ENCODE measurements at places on chromosomes 4 and X.
A peak's percentile ranks its signal among the peaks of the same experiment; 100 is the strongest.

GRCh38 chr4:74934016-74934831 is 1.3 kb downstream of the PARM1 start:
- peak; percentile 43 for DNase-seq

- DNase-seq: no peak
These were observed 23.8 kb upstream of the ARHGAP10 start for GRCh38 chr4:147707892-147708672.

DNA sequence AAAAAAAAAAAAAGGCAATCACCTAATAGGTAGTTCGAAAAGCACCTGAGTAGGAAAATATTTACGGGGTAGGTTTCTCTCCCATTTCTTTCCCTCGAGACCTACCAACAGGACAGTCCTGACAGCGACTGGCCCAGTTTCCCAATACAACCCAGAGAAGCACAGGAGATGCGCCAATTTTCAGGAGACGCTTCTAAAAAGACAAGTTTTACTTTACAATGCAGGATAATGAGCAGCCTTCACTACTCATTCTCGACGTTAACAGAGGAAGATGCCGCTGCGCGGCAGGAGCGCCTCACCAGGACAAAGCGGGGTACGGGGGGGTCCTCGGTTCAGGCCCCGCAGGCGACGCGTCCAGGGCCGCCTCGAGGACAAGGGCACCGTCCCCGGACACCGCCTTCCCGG is 708 bp downstream of the BCLAF3 start:
- DNase-seq: no peak

DNA sequence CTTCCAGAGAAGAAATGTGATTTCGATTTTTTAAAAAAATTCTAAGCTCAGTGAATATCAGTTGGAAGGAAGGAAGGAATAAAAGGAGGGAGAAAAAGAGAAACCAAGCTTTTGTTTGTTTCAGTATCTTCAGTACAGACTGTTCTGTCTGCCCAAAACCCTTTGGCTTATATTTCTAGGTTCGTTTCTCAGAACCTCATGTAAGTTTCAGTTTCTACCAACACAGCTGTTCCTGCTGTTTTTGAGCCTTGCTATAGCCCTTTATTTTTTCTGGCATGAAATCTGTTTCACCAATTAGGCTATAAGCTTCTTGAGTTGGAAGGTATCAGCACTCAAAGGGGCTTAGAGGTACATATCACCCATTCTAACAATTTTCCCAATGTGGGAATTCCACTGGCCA is 157.9 kb downstream of the GBA3 start:
- DNase-seq: no peak

- DNase-seq: no peak
These were observed 12.0 kb downstream of the COL4A6 start for GRCh38 chrX:108426262-108426661.

GRCh38 chr4:187415231-187415630 is 580.3 kb upstream of the ZFP42 start:
- no peak for DNase-seq

- no peak for DNase-seq
These were observed 59.3 kb upstream of the UBQLN2 start for GRCh38 chrX:56503941-56504673.

DNA sequence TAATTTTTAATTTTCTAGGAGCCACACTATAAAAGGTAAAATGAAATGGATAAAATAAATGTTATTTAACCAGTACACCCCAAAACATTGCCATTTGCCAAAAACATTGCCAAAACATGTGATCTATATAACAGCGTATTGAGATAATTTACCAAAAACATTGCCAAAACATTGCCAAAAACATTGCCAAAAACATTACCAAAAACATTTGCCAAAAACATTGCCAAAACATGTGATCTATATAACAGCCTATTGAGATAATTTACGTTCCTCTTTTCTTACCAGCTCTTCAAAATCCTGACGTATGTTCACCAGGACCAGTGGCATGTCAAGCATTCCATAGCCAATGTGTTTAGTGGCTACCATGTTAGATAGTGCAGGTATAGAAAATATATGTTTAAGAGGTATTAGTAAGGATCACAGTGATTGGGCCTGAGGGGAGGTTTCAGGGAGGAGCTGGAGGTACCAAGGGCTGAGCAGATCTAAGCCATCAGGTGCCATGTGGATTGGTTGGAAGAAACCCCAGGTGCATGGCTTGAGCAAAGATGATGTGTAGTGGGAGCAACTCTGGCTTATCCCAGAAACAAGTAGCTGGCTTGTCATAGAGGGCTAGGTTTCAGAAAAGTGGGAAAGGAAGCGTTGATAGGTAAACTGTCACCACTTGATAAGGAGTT is 42.6 kb downstream of the RAPGEF2 start:
- no peak for DNase-seq

DNA sequence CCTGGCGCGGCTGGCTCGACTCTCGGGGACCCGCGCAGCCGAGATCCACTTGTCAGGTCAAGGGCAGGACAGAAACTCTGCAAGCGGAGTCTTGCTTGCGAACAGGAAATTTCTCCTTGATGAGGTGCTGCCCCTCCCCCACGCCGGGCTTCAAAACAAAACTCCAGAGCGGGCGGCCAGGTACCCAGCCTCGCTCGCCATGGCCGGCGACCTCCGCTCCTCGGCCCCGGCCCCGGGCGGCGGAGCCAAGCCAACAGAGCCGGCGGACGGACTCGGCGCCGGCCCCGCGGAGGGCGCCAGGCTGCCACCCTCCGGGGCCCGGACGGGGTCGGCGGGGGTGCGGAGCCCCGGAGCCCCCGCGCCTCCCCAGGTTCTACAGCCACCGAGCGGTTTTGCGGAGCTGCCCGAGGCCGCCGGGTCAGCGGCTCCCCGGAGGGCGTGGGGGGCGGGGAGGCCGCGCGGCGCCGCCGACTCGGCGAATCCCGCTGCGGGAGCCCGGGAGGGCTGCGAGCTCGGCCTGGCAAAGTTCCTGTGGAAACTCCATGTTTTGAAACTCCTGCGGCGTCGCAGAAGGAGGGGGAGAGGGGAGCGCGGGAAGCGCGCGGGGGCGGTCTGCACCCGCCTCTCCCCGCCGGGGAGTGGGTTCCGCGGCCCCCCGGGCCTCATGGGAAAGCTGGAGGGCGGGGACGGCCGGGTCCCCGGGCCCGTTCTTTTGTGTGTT is 11.7 kb upstream of the BCOR start:
- peak; percentile 56 for DNase-seq

- no peak for DNase-seq
These were observed 12.3 kb upstream of the CLTRN start for GRCh38 chrX:15676886-15677285.

DNA sequence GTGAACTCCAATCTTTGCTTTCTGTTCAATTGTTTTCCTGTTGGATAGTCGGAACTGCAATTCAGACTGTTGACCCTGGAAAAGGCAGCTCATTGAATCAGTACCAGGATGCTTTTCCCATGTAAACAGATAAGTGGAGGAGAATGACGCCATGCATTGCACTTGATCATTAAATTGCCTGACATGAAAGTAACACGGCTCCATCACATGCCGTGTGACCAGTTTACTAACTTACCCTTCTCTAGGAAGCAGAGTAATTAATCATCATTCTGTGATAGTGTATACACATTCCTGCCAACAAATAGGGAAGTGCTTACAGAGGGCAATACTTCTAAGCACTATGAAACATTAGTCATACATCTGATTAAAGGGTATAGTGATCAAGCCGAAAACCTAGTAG is 101.4 kb downstream of the PPARGC1A start:
- no peak for DNase-seq

- no peak for DNase-seq
These were observed 216.7 kb downstream of the IL13RA2 start for GRCh38 chrX:114800719-114801118.

DNA sequence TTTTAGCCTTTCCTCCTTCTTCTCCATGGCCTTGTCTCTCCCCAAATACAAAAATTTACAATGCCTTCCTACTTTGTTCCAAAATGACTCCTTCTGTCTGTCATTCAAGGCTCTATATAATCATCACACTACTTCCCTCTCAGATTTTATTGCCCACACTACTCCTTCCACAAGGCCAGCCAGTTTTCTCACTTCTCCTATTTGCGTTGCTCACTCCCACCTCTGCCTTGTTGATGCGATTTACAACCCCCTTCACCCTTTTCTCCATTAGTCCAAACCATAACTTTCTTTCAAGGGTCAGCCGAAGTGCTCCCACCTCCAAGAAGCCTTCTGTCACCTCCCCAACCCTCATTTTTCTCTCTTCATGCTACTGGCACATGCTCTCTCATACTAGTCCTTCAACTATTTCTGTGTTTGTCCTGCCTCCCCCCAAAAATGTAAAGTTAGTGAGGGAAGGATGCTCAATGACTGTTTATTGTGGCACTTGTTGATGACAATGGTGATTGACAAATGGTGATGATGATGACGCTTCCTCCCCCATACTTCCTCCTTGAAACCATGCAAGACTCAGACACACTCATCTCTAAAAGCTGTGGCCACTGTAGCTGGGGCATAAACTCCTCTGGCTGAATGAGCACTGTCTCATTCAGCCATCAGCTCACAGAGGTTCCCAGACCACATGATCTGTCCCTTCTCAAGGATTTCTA is 2.7 kb upstream of the XKRX start:
- DNase-seq: no peak

GRCh38 chr4:79689740-79690139 is 281.7 kb upstream of the GK2 start:
- no peak for DNase-seq

DNA sequence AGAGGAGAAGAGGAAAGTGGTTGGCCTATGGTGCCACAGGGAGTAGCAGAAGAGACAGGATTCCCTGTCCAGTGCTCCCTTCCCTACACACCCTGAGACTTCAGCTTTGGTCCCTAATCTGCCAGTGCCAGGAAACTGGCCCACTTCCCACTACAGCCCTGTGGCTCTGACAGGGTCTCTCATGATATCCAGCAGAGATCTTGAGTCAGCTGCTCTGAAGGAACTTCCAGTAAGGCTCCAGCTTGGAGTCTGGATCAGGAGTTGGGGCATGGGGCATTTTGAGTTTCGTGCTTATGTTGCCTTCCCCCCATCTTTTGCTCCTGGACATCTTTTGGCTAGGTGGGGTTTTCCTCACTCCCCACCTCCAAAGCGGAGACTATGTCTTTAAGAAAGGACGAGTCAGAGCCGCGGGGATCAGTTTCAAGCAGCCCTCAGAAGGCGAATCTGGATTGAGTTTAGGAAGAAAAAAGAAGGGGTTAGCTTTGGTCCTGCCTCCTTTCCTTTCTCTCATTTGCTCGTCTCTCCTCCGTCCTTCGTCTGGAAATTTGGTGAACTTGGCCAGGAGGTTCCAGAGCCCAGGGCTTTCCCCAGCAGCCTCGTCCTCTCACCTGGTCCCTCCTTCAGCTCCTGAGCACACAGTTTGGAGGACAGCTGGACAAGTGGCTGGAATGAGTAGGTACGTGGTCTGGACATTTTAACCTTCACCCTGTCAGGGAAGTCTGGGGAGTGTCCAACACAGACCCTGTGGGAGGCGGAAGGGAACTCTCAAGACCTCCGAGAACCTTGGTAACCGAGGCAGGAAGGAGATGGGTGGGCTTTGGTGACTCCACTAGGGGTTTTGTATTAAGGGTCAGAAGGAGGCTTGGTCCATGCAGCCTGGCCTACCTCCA is 104.4 kb downstream of the RTL5 start:
- no peak for DNase-seq

GRCh38 chr4:154642373-154643009 is 30.0 kb upstream of the FGG start:
- DNase-seq: no peak

DNA sequence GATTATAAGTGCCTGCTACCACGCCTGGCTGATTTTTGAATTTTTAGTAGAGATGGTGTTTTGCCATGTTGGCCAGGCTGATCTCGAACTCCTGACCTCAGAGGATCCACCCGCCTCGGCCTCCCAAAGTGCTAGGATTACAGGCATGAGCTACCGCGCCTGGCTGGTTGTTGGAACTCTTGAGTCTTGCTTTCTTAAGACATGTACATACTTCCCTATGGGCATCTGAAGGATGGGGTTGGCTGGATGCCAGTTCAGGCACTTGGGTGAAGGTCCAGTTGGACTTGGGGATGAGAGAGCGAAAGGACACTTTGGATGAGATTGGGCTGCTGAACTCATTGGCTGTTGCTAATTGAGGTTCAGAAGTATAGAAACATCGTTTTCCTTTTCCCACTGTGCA is 40.5 kb downstream of the ATG4A start:
- no peak for DNase-seq

GRCh38 chr4:75653845-75654503 is 19.2 kb downstream of the G3BP2 start:
- DNase-seq: peak; percentile 4

DNA sequence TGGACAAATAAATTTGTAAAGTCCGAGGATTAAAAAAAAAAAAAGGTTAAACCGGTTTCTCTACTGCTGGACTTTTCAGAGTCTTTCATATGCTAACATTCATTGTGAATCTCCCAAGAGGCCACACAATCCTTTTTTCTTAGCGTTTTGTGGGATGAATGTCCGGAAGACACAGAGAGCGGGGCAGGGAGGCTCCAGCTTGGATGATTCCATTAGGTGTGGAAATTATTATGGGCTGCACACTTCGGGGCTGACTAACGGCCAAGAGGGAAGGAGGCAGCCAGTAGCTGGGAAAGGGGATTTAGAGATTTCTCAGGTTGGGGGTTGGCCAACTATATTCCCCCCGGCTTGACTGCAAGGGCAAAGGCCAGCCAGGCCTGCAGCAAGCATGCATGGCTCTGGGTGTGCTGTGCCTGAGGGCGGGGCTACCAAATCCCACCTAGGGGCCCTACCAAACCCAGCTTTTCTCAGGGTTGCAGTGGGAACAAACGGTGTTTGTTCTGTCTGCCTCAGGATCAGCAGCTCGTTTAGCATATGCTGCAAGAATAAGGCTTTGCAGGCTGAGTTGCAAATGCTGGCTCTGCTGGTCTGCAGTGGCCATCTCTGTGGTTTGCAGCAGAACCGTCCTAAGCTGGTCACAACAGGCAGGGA is 28.6 kb downstream of the NYX start:
- DNase-seq: no peak

- DNase-seq: no peak
These were observed 2.0 kb downstream of the TRAPPC2 start for GRCh38 chrX:13732246-13733067.

DNA sequence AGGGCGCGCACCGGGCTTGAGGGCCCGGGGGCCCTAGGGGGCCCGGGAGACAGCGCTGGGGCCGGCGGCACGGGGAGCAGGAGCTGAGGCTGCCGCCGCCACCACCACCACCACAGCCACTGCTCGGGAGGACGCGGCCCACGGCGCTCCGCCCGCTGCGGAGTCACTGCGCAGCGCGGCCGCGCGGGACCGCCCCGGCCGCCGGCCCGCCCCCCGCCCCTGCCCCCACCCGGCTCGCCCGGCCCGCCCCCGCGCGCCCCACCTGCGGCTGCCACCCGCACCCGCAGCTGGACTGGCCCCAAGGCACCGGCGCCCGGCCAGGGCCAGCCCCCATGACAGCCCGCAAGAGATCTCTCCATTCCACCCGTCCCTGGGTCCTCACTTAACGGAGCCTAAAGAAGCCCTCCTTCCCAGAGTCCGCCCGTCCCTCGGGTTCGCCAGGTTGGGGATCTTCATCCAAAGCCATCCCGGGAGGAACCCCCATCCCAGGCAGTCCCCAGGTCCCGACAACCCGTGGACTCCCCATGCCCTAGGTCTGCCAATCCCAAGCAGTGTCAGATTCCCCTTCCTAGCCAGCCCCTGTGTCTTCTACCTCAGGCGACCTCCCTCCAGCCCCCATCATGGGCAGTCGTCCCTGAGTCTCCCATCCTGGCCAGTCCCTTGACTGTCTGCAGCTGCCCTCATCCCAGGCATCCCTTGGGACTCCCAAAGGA is 40.0 kb upstream of the IQSEC2 start:
- DNase-seq: no peak

- DNase-seq: no peak
These were observed 115.9 kb downstream of the COX18 start for GRCh38 chr4:72953571-72953970.
